ENCODE measurements at places on chromosomes 6 and 20.

DNA sequence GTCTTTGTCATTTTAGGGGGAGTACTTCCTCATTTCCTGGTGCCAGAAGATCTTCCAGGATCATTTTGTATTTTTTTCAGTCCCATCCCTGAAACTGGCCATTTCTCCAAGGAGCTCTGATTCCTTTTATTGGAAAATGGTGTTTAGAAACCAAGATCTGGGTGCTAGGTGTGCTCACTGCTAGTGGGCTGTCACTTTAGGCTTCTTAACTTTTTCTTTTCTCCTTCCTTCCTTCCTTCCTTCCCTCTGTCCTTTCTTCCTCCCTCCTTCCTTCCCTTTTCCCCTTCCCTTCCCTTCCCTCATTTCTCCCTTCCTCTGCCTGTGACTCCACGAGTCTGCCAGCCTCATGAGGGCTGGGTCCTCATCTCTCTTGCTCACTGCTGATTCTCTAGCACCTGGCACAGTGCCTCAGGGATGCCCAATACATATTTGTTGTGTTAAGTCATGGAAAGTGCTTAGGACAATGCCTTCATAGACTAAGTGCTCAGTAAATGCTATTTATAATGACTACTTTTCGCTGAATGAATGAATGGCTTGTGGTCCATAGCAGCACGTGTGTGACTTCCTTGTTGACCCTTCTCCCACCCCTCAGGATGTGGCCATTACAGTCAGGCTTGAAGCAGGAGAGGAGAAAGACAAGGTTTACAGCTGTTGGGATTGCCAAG lies 36.9 kb downstream of the APCDD1L start:
- no peak for DNase-seq

DNA sequence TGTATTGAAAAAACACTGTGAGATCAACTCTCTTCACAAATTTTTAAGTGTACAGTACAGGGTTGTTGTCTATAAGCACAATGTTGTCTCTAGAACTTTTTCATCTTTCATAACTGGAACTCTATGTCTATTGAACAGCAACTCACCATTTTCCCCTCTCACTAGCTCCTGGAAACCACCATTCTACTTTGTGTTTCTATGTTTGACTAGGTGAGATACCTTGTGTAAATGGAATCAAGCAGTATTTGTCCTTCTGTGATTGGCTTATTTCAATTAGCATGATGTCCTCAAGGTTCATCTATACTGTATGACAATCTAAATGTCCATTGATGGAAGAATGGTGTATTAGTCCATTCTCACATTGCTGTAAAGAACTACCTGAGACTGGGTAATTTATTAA lies 210.1 kb upstream of the FUT9 start:
- DNase-seq, result no peak

- no peak for DNase-seq
Measured at GRCh38 chr6:30348957-30349356, 4.0 kb downstream of the RPP21 start.

DNA sequence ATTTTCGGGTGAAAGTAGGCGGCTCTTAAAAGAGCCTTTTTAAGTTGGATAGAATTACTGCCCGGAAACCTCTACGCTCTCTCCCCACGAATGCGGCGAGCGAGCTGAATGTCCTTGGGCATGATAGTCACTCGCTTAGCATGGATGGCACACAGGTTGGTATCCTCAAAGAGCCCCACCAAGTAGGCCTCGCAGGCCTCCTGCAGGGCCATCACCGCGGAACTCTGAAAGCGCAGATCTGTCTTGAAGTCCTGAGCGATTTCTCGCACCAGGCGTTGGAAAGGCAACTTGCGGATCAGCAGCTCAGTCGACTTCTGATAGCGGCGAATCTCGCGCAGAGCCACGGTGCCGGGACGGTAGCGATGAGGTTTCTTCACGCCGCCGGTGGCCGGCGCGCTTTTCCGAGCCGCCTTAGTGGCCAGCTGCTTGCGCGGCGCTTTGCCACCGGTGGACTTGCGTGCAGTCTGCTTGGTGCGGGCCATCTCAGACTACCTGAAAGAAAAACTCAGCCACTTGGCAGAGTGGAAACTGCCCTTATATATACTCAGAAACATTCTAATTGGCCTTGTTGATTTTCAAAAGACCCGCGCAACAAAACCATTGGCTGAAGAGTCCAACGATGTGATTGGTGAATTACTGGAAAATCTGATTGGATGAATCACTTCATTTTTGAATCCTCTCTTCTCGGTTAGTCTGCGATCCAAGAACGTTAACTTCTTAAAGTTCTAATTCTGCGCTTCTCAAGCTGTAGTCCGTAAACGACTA lies 93.9 kb upstream of the BTN3A2 start:
- DNase-seq, result peak; percentile 83

DNA sequence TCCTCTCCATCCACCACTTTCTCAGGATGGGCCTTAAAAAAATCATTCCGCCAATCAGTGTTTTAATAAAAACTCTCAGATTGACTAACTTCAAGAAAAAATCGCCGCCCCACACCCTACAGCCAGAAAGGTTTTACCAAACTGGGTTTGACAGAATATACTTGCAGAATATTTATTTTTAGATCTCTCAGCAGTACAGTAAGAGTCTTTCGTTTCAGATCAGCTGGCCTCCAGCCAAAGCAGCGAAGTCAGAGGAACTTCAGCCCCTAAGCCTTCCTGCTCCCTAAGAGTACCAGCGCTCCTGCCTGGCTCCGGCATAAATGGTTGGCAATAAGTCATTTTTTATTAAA lies 24.7 kb downstream of the TBC1D7 start:
- DNase-seq, result peak; percentile 74

GRCh38 chr6:87155842-87156815 lies 764 bp downstream of the ZNF292 start:
- peak; percentile 29 for DNase-seq

- DNase-seq, result no peak
Measured at GRCh38 chr20:51014797-51015722, 7.8 kb downstream of the KCNG1 start.

DNA sequence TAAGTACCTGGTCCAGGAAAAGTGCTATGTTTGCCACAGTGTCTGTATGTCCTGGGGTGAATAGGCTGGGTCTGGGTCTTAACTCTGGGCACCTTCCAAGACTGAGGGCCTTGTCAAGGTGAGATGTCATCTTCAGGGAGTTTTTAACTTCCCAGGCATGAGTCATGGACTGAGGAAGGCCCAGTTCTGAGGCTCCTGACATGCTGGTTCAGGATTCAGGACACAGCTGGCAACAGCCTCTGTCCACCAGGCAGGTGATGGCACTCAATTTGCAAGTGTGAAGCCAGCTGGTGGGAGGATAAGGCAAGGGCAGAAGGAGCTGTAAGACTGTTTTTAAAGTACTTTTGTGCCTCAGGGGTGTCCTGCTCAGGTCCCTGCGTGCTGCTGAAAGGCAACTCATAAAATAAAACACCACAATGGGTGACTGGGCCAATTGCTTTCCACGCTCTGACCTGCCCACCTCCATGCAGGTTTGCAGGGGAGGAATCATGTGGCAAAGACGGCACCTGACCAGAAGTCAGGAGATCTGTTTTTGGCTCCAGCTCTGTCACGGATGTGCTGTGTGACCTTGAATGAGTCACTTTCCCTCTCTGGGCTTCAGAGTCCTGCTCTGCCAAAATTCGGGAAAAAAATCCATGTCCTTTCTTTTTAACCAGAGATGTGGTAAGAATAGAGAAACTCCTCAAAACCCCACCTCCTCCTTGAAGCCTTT lies 4.9 kb upstream of the PACSIN1 start:
- no peak for DNase-seq

GRCh38 chr20:46951840-46952497 lies 57.3 kb downstream of the EYA2 start:
- no peak for DNase-seq

- peak; percentile 58 for DNase-seq
Measured at GRCh38 chr6:12289933-12290820, at the start of gene EDN1. TSS of gene EDN1 (plus strand) at chr6:12290361. CDS start at chr6:12290630, 269 bp downstream.

- peak; percentile 83 for DNase-seq
Measured at GRCh38 chr6:105591053-105591452, 188.2 kb upstream of the PREP start.

GRCh38 chr6:51141080-51141479 lies 322.4 kb downstream of the TFAP2B start:
- DNase-seq, result no peak

DNA sequence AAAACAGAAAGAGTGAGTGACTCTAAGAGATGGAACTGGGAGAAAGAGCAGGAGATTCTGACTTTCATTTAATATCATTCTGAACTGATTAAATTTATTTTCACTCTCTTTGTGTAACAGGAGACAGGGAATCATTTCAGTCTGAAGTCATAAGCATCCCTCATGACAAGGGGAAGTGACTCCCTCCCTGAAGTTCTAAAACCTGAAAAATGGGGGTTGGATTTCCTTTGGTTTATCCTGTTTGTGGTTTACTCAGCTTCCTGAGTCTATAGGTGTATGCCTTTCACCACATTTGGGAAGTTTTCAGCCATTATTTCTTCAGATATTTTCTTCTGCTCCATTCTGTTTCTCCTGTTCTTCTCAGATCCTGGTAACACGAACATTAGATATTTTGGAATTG lies 3.4 kb upstream of the FKBP1A start:
- DNase-seq, result no peak

DNA sequence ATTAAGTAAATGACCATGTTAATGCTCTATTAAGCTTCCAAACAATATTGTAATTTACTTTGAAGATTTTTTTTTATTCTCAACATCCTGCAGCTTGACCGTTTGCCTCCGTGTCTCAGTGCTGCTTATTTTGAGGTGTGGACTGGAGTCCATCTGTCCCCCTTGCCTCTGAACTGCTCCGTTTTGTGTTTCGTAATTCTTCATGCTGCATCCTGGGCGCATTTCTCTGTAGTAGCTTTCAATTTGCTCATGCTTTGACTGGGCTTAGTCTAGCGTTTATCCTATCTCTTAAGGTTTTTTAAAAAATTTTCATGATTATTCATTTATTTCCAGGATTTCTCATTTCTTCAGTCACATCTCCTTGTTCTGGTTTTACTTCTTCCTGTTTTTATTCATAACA lies 37.8 kb downstream of the PTPN1 start:
- no peak for DNase-seq

GRCh38 chr20:7392542-7393206 lies 547.6 kb downstream of the HAO1 start:
- DNase-seq, result no peak

GRCh38 chr20:40763646-40764295 lies 74.7 kb upstream of the MAFB start:
- DNase-seq, result no peak

GRCh38 chr20:21767739-21768223 lies 62.3 kb downstream of the PAX1 start:
- DNase-seq, result no peak

- no peak for DNase-seq
Measured at GRCh38 chr6:39471954-39472659, 149.6 kb upstream of the KCNK16 start.

DNA sequence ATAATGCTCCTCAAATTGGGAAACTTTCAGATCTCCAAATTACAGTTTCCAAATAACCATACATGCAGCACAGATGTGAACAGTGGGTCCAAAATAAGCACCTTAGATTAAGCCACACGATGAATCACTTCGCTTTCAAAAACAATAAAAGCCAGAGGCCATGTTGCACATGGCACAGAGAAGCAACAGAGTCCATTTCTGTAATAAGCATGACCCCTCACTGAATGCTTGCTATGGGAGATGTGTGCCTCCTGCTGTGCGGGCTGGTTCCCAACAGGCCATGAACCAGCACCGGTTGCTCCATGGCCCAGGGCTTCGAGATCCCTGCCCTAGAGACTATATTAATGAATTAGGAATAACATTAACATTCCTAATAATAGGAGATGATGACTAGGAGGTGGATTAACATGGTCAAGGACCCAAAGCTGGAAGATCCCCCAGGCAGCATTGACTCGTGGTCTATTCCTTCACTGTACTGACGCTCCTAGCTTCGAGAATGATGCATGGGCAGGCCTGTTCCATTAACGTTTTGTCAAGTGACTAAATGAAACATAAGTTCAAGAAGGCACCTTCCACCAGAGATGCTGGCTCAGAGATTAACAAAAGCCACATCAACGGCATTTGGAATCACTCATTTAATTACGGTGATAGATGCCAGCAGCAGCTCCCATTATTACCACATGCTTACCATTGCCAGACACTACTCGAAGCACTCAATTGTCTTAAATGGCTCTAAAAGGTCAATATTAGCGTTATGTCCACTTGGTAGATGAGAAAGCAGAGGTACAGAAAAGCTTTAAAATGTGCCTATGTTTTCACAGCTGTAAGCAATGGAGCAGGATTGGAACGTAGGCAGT lies 470.6 kb upstream of the AGPAT4 start:
- no peak for DNase-seq

GRCh38 chr6:11275598-11275997 lies 43.1 kb upstream of the NEDD9 start:
- DNase-seq, result peak; percentile 70

DNA sequence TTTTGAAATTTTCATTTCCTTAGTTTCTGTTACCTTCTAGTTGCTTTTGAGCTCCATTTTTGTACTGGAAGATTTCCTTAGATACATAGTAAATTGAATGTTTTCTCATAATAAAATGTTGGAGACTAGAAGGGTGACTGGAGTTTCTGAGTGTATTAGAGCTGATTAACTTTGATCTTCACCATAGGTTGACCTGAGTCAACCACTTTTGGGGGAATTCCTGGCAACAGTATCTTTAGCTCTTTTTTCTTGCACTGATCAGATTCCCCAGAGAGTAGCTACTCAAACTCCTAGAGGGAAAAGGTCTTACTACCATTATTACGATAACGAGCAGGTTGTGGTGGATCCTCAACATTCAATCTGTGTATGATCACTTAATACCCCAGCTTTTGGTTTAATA lies 72.7 kb downstream of the KHDC1L start:
- DNase-seq, result no peak

- DNase-seq, result no peak
Measured at GRCh38 chr6:125346926-125347563, 45.3 kb upstream of the HDDC2 start.

DNA sequence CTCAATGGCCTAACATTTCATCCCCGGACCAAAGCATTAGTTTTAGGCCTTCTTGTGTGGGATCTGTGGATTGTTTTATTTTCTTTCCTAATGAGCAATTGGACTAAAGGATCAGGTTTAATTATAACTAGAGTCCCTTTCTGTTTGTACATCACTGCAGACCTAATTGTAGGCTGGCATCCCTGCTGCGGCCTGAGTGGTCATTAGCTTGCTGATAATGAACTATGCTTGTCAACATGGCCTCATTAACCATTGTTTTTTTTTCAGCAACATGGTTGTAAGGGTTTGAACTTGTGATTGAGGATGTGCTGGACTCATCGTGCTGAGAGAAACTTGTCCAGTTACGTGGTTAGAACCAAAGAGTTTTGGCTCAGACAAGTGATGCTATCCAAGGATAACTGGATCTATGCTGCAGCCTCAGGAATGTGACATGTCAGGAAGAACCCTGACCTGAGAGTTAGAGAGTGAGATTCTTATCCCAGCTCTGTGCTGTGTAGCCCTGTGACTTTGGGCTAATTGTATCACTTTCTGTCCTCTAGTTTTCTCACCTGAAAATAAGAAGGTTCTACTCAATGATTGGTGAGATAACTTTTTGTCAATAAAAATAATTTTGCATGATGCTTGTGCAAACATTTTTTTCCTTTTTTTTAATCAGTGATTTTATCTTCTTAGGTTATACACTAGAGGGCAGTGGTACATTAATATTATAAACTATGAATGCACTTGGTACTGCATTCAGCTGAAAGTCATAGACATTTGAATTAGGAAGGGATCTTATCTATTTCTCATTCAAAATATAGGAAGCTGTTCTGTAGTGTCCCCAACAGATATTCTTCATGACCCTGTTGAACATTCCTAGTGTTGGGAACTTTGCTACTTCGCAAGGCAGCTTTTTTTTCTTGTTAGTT lies 140.9 kb downstream of the RNF144B start:
- DNase-seq, result no peak

GRCh38 chr6:80767808-80768207 lies 661.3 kb downstream of the BCKDHB start:
- no peak for DNase-seq
